Non-pigmented ciliary epithelial cell (primary cell): ENCODE measurements at places on chromosomes 6 and 20.

- DNase-seq: no peak
These were observed 137.3 kb downstream of the TMEM242 start for GRCh38 chr6:157185986-157186385.

GRCh38 chr6:94350833-94351232 lies 931.5 kb upstream of the EPHA7 start:
- no peak for DNase-seq

DNA sequence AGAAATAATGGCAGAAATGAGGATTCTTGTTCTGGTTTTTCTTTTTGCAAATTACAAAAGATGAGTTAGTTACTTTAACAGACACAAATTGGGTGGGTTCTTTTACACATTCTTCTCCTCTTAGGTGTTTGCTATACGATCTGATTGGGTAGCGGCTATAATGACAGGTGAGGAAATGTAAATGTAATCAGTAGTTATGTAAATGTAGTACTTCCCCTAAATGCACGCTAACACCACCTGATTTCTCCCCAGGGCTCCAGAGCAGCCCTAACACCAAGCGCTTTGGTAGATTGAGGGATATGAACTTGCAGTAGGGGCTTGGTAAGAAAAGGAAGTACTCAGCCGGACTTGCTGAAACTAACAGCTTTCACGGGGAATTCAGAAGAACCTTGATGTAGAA lies 499.4 kb upstream of the NOX3 start:
- no peak for DNase-seq

GRCh38 chr6:104521176-104521575 lies 338.5 kb downstream of the HACE1 start:
- DNase-seq: no peak

DNA sequence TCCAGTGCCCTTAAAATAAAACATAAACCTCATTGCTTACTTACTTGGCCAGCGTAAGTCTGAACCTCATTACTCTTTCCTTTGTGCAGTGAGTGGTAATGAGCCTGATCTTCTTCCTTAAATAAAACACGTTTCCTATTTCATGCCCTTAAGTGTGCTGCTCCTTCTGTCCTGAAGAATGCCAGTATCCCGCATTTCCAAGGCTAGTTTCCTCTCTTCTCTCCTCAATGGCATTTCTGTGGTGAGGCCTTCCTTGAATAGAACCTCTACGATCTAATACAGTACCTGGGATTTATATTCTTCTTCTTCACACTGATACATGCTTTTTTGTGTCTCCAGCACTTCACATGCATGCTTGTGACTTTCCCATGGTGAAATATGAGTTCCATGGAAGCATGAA lies 523.4 kb upstream of the CDH4 start:
- DNase-seq: no peak

GRCh38 chr6:14271789-14272736 lies 154.5 kb downstream of the CD83 start:
- peak; percentile 27 for DNase-seq

DNA sequence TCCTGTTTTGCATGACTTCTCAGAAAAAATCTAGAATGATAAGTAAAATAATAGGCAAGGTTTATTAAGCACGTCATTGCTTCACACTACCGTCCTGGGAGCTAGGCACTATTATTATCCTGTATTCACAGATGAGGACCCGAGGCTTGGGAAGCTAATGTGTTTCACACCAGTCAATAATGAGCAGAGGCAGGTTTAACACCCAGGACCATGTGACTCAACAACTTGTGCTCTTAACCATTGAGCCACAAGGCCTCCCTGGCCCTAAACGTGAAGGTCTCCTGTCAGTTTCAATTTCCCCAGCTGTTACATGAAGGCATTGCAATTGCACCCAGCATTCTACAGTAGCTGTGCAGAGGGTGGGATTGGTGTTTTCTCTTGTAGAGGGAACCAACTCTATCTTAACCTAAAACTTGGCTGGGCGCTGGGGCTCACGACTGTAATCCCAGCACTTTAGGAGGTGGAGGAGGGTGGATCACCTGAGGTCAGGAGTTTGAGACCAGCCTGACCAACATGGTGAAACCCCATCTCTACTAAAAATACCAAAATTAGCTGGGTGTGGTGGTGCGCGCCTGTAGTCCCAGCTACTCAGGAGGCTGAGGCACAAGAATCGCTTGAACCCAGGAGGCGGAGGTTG lies 191.2 kb downstream of the BCAS1 start:
- DNase-seq: no peak

DNA sequence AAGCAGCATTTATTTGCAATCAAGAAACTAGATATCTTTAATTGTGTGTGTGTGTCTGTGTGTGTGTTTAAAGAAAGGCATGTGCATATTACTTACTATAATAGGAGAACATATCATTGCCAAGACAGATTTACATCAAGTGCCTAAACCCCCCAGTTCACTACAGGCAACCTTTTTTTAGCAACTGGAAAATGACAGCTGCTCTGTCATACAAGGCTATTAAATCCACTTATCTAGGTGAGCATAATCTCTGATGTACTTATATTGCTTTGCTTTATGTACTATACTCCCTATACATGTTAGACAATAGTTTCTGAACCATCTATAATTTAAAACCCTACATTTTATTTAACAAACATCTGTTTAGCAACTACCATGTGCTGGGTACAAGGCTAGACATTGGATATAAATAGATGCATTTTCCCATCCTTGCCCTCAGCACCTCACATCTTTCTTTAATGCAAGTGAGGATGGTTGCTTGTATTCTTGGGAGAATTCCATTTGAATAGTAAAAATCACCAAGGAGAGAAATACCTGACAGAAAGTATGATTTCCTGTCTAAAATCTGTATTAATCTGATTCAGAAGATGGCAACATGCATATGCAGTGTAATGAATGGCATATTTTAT lies 398.3 kb downstream of the LAMA2 start:
- no peak for DNase-seq

DNA sequence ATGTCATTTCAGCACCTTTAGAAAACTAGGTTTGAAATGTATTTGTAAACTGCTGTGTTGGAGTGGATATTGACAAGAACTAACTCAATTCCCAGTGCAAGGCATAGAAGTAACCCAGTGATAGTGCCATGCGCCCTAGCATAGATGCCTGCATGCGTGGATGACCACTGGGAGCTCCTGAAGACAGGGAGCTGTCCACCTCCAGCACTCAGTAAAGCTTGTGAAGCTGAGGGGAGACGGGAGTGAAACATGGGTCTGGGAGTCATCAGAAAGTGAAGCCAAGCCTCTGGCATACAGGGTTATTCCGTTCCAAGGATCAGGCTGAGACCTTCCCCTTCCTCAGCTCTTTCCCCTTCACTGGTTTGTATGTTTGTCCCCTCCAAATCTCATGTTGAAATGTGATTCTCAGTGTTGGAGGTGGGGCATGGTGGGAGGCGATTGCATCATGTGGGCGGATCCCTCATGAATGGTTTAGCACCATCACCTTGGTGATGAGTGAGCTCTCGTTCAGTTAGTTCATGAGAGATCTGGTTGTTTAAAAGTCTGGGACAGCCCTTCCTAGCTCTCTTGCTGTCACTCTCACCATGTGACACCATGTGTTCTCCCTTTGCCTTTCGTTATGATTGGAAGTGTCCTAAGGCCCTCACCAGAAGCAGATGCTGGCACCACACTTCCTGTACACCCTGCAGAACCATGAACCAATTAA lies 146.5 kb upstream of the FERMT1 start:
- no peak for DNase-seq

DNA sequence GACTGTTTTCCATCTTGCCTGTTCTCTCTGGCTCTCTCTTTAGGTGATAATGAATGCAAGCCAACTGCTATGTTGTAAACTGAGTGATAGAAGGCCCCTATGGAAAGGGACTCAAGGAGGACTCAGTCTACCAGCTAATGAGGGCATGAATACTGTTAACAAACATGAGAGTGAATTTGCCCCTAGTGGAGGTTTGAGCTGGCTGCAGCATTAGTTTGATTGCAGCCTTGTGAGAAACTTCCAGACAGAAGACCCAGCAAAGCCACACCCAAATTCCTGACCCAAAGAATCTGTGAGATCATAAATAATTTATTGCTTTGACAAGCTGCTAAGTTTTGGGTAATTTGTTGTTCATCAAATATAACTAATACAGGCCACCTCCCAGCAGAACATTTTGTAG lies 50.0 kb upstream of the PLCB1 start:
- no peak for DNase-seq

DNA sequence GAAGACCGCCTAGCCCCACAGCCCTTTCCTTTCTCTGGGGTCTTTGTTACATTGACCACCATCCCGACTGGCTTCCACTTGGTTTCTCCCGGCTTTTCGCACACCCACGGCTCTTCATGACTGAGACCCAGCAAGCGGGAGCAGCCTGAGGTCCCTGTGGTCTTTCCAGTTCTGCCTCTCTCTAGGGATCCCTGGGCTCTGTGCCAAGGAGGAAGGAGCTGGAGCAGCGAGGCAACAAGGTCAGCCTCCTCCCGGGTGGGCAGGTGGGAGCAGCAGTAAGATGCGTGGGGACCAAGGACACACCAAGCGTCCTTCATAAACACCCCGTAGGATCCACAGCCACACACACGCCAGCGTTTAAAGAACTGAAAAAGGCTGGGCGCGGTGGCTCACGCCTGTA lies 29.6 kb upstream of the MRGBP start:
- DNase-seq: no peak

GRCh38 chr6:44672841-44673240 lies 285.3 kb downstream of the CDC5L start:
- DNase-seq: no peak

DNA sequence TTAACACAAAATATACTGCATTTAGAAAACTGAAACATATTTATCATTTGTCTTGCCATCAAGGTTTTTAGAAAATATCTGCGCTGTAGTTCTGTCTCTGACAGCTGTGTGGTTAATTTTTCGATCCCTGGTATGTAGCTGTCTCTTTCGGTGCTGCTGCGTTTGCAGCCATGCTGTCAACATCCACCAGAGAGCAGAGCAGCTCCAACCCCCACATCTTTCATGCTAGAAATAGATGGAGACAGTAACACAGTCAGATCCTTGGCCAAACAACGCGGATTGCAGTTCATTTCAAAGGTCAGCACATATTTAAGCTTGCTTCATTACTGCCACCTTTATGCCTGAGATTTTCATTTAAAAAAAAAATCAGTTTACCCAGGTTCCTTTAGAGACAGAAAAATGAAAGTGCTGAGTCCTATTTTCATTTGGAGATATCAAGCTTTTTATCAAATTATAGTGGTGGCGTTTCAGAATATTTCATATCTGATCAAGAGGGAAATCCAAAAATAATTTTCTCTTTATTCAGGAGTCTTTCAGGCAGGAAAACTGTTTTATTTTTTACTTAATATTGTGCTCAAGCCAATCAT lies 157.7 kb upstream of the MMS22L start:
- peak; percentile 4 for DNase-seq

- DNase-seq: no peak
These were observed 13.4 kb downstream of the PRKN start for GRCh38 chr6:162713974-162714780.
